CD4-positive, alpha-beta T cell treated with Interleukin-12 subunit alpha and Interleukin-12 subunit beta, for 1 hour (primary cell): ENCODE measurements at places on chromosomes 12 and 14.
A peak's percentile ranks its signal among the peaks of the same experiment; 100 is the strongest.

DNA sequence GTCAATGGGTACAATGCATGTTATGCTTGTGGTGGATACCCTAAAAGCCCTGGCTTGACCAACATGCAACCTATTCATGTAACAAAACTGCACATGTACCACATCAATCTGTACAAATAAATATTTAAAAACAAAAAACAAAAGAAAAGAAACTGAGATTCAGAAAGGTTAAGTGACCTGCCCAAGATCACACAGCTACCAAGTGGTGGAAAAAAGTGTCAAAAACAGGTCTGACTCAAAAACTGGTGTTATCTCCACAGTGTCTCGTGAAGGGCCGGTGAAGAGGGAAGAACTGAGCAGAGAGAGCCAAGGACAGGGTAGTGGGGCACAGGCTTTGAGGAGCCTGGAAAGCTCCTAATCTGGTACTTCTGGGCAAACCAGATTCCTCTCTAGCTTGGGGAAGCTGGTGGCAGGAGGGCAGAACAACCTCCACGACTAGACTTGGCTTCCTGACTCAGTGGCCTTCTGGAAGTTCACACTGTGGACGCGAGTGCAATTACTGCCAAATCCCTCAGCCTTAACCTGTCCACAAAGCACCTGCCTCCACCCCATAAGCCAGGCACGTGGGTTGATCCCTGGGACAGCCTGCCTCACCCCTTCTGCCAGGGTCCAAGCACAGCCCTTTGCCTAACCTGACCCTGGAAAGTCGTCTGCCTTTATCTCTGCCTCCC is 15.6 kb downstream of the ZBTB39 start:
- DNase-seq, result no peak

GRCh38 chr14:53792909-53793308 is 163.7 kb downstream of the BMP4 start:
- DNase-seq, result no peak

DNA sequence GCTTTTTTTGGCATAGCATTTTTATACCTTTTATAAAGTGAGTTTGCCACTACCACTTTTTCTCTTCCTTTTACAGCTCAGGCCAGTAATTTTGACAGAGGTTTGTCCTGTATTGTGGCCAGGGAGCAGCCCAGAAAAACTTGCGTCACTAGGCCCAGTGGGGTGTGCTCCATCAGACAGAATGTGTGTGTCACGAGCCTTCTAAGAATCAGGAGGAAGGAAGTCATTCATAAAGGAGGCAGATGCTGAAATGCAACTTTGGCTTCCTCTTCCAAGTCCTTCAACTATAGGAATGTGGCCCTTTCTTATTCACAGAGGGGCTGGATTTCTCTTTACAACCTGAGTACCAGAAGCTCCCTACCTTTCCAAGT is 10.1 kb upstream of the RAB35 start:
- DNase-seq, result no peak

GRCh38 chr14:70999117-70999516 is 91.9 kb downstream of the PCNX1 start:
- DNase-seq, result peak; percentile 69

DNA sequence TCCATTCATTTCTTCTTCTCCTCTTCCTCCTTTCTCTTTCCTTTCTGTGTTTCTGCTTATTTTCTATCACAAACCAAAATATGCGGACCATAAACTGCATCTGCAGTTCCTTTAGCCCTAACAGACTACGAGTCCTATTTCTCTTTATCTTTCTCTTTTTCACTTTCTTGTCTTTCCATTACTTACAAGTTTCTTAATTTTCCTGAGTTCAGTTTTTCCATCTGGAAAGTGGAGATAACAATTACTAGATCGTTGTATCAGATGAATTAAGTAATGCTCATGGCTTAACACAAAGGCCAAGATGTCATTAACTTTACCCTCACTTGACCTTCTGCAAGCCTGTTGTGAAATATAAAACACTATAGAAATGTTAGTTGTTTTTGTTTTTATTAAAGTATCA is 983 bp upstream of the COPS7A start:
- DNase-seq, result no peak

DNA sequence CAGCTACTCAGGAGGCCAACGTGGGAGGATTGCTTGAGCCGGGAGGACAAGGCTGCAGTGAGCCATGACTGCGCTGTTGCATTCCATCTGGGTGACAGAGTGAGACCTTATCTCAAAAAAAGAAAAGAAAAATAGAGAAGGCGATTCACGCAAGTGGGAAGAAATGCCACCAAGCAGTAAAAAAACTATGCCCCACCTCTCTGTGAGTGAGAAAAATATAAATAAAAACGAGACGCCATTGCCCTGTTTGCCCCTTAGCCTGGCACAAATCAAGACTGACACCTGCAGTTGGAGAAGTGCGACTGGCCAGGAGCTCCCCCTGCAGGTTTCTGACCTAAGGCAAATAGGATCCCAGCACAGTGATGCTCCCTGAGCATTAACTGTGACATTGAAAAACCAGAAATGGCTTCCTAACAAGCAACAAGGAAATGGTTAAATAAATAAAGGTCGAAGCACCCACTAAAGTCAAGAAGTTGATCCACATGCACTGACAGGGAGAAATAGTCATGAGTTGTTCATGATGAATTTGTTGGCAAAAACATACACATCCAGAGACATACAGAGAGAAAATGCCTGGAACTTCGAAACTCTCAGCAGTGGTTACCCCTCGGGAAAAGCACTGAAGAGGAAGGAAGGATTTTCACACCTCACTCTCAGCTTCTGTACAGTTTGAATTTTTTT is 21.1 kb downstream of the GSC start:
- no peak for DNase-seq

- peak; percentile 68 for DNase-seq
These were observed 42.6 kb upstream of the FOXJ2 start for GRCh38 chr12:7989827-7990491.

- DNase-seq, result no peak
These were observed 32.6 kb downstream of the PAPLN start for GRCh38 chr14:73269729-73270531.

GRCh38 chr12:83575326-83575725 is 888.6 kb downstream of the TMTC2 start:
- no peak for DNase-seq

GRCh38 chr12:64034901-64035576 is 187.1 kb downstream of the KICS2 start:
- DNase-seq, result no peak
